Psoas muscle (tissue), 8 donors: ENCODE measurements at places on chromosomes 7 and 10. TPM values are rescaled to one million over a fixed set of nuclear protein-coding genes. Genes with fewer than 3 reads are reported as not detected.

DNA sequence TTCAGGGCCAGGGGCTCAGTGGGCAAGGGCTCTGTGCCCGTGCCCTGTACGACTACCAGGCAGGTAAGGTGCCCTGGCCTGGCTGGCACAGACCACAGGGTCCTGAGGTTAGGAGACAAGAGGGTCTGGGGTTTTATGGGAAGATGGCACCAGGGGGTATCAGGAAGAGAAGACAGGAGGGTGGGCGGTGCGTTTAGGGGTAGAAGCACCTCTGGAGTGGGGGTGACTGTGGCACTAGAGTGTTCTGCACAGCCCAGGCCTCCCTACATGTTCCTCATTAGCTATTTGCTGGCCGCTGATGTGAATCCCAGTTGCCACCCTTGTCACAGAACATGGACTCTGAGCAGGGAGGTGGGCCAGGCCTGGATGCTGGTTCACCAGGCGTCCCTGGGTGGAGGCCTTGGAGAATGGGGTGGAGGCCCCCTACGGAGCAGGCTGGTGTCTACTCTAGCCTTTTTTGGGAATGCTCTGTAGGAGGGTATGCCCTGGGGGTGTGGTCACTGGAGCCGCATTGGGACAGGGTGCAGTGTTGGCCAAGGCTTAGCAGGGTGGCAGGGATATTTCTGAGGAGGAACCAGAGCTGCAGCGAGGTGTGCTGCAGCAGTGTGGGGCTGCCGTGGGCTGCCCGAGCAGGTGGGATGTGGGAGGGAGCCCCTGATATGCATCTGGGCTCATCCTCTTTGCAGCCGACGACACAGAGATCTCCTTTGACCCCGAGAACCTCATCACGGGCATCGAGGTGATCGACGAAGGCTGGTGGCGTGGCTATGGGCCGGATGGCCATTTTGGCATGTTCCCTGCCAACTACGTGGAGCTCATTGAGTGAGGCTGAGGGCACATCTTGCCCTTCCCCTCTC lies 5.0 kb downstream of the PGAM2 start:
- DNase-seq = peak; percentile 36

The HOXA7 gene
- total RNA-seq = 8.4 TPM

The TSPAN33 gene
- total RNA-seq = 9.3 TPM

The ZC3HAV1L gene
- 2.3 TPM for total RNA-seq
